Hematopoietic multipotent progenitor cell treated with erythropoietin and hydrocortisone succinate and interleukin-3 and kit ligand, for 17 days (in vitro differentiated cells): ENCODE measurements at places on chromosomes 3 and 15.
A peak's percentile ranks its signal among the peaks of the same experiment; 100 is the strongest.

DNA sequence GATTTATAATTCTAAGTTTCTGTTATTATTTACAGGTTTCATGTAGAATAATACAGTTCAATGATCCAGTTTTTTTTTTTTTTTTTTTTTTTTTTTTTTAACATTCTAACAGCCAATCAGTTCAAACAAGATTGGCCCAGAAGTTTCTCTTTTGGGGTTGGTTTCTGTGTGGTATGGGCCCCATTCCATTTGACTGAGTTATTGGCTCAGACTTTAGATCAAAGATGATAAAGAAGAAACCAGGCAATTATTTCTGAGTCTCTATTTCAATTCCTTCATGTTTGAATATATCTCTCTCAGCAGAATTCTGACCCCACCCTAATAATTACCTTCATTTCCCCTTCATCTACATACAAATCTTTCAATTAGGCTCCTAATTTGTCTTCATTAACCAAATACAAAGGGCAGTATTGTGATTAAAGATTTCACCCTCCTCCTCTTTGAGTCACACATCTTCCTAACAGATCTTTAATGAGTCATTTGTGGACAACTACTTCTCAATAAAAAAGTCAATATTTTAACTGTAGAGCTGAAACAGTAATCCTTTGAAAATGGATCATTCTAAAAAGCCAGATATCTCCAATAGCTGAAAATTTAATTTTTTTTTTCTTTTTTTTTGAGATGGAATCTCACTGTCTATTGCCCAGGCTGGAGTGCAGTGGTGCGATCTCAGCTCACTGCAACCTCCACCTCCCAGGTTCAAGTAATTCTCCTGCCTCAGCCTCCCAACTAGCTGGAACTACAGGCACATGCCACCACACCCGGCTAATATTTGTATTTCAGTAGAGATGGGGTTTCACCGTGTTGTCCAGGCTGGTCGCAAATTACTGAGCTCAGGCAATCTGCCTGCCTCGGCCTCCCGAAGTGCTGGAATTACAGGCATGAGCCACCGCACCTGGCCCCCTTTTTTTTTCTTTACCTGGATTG, 878.8 kb downstream of the NAALADL2 start:
- DNase-seq, result no peak

DNA sequence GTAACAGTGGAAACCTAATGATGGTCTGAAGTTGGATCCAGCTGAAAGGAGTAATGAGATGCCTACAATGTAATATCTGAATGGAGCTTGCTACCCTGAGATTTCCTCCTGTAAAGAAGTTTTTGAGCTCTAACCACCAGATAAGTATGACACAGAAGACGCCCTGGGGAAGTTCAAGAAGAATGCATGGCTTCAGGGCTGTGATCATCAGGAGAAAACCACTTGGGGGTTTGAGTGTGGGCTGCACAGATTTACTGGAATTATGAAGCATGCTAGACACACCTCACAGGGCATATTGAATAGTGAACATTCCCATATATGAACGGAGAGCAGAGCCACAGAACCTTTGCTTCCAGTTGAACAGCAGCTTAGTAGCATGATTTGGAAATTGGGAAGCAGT, 10.6 kb upstream of the CCDC80 start:
- no peak for DNase-seq

GRCh38 chr3:55297706-55298105, 189.4 kb downstream of the WNT5A start:
- DNase-seq, result no peak

GRCh38 chr15:68814596-68814995, 6.1 kb downstream of the ANP32A start:
- no peak for DNase-seq

DNA sequence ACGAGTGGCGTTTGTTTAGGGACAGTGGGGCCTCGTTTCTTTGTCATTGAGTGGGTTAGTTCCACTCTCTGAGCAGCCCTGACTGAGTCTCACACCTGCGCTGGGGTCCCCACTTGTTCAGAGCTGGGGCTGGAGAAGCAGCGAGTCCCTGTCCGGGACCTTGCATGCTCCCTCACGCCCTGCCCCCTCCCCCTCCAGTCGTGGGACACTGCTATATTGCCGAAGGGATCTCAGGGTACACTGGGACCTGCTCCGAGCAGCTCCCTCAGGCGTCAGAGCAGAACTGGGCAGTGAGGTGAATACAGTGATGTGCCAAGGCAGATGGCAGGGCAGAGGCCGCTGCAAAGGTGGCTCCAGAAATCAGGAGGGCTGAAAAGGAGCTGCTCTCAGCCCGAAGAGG, 59.9 kb upstream of the KLF13 start:
- DNase-seq, result no peak

DNA sequence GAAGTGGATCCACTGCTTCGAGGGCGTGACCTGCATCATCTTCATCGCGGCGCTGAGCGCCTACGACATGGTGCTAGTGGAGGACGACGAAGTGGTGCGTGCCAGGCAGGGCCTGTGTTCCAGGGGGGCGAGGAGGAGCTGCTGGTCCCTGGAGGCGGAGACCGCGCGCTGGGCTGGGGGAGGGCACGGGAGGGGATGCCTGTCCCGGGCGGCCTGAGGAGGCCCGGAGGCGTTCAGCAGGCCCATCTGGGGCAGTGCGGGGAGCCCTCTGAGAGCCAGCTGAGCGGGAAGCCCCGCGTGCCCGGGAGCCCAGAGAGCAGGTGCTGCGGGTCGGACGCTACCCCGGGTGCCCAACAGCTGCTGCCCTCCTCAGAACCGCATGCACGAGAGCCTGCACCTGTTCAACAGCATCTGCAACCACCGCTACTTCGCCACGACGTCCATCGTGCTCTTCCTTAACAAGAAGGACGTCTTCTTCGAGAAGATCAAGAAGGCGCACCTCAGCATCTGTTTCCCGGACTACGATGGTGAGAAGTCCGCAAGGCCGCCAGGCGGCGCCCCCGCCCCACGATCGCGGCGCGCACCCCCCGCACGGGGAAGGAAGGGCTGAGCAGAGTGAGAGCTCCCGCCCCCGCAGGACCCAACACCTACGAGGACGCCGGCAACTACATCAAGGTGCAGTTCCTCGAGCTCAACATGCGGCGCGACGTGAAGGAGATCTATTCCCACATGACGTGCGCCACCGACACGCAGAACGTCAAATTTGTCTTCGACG, 2.9 kb downstream of the GNAT1 start:
- DNase-seq, result peak; percentile 17

GRCh38 chr15:98597666-98598065, 50.7 kb upstream of the IGF1R start:
- no peak for DNase-seq

- no peak for DNase-seq
These were observed 21.0 kb upstream of the MCF2L2 start for GRCh38 chr3:183449391-183449790.

GRCh38 chr15:64532521-64533315, 72.3 kb downstream of the ZNF609 start:
- no peak for DNase-seq

GRCh38 chr15:31024330-31024729, 32.9 kb upstream of the MTMR10 start:
- DNase-seq, result no peak

- no peak for DNase-seq
These were observed 791.6 kb upstream of the ARRDC4 start for GRCh38 chr15:97168704-97169475.

DNA sequence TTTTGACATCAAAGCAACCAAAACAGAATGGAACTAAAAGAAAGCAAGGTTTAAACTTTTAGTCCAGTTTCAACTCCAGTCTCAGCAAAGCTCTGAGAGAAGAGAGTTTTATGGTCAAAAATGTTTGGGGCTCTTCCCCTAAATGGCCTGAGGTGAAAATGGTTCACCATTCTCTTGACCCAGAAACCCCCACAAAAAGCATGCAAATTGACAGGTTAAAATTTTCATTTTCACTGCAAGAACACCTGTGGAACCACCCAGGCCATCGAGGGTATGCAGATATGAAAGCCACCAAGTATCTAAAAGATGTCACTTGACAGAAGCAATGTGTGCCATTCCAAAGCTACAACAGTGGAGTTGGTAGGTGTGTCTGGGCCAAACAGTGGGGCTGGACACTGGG, 195.0 kb downstream of the MAGI1 start:
- no peak for DNase-seq

- no peak for DNase-seq
These were observed 995.3 kb downstream of the OTOL1 start for GRCh38 chr3:162491952-162492351.

DNA sequence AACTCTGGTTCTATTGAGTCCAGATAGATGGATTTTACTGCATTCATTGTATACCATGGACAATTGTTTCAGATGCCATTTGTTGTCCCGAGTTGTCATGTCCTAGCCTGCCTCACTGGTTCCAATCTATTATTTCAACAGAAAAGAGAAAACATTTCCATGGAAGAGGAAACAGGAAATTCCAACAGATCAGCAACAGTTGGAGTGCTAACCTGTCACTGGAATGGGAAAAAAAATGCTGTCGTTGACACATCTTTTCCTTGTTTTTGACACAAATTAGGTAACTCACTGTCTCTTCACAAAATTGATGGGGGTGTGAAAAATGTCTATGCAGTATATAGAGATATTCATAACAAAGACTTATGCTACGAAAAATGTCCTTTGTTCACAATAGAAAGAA, 432.0 kb upstream of the TBL1XR1 start:
- no peak for DNase-seq

- no peak for DNase-seq
These were observed 60.8 kb upstream of the UMPS start for GRCh38 chr3:124669470-124669869.

GRCh38 chr3:14423197-14423743, 20.9 kb downstream of the SLC6A6 start:
- no peak for DNase-seq

DNA sequence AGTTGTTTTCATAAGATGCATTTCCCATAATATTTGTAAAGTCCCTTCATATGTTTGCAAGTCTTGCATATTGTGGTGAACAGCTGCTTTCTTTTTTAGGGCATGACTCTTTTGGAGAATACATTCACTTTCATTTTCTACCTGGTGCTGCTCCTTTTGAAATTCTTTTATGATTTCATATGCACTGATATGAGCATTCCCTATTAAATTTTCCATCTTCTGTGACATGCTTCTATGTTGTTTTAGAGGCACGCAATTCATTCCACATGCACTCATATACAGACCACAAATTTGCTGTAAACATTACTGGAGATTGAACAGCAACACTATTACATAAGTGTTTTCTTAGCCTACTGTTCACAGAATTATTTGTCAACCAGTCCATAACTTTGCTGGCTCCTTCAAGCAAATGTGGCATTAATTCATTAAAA, 92.8 kb upstream of the TNFSF10 start:
- no peak for DNase-seq

GRCh38 chr3:123880998-123881561, 3.1 kb downstream of the MYLK start:
- DNase-seq, result no peak

DNA sequence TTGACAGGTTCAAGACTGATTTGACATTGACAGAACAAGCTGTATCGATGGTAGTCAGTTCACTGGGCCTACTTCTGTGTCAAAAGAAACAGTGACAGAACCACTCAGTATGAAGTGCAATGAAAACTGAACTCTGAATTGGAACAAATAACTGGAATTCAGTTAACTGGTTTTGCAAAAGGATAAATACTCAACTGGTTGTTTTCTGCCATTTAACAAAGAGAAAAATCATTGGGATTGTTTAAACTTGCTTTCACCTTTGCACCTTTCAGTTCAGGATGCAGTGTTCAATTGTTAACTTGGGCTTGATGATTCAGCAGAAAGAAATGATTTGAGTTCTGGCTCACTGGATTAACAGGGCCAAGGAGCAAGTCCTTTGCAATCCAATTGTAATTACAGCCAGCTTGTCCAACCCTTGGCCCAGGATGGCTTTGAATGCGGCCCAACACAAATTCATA, 4.9 kb downstream of the BTD start:
- DNase-seq, result no peak

- no peak for DNase-seq
These were observed 173.5 kb downstream of the TNIK start for GRCh38 chr3:171286580-171287249.

GRCh38 chr3:25448750-25449692, 21.0 kb downstream of the RARB start:
- DNase-seq, result no peak

DNA sequence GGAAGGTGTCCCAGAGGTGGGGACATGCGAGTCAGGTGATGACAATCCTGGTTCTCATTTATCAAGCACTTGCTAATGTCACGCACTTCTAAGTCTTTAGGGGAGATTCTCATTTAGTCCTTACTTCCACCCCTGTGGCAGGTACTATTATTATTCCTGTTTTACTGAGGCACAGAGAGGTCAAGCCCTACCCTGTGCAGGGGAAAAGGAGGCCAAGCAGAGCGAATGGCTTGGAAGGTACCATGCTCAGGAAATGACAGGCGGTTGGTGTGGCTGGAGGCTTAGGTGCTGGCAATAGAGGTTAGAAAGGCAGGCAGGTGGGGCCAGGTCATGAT, 268.9 kb downstream of the UACA start:
- no peak for DNase-seq

GRCh38 chr3:16462679-16463078, 50.8 kb downstream of the RFTN1 start:
- DNase-seq, result no peak

DNA sequence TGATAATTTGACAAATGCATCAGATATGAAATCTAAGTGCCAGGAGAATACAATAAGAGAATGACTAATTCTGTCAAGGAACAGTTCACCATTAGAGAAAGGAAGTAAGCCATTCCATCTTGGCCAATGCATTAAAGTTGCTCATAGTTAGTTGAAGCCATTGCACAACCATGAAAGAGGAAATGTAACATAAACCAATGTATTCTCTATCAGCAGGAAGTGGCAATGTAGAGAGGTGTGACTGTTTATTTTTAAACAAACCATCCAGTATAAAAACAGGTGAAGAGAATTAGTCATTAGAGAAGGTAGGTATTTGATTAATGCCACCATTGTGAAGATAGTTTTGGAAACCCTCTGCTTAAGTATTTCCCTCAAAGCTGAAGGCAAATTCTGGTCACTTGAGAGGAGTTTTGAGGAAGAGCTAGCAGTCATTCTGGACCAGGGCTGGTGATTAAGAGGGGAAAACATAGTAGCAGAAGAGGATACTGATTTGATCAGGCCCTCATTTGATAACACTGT, 10.7 kb upstream of the ANXA2 start:
- no peak for DNase-seq

GRCh38 chr15:100934726-100935125, 15.6 kb downstream of the LRRK1 start:
- DNase-seq, result no peak

GRCh38 chr3:14457999-14458398, 55.6 kb downstream of the SLC6A6 start:
- DNase-seq, result no peak

GRCh38 chr15:90184119-90184785, 16.9 kb upstream of the SEMA4B start:
- peak; percentile 92 for DNase-seq

DNA sequence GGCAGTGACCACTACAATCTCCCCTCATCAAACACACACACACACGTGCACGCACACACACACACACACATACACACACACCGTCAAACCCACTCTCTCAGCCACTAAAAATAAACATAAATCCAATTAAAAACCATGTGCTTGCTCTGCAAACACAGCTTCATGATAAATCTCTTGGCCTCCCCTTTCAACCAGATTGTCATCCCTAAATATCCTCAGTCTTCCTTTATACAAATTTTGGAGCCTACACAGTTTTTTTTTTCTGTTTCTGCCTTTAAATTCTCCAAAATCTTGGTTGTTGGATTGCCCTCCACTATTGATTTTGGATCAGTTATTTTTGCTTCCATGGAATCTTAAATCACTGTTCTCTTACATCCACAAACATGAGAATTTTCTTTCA, 245.6 kb downstream of the SATB1 start:
- DNase-seq, result no peak

GRCh38 chr3:23004971-23005370, 198.2 kb upstream of the UBE2E2 start:
- DNase-seq, result no peak
